ENCODE measurements at places on chromosomes 16 and 17. TPM values are rescaled to one million over a fixed set of nuclear protein-coding genes. Genes with fewer than 3 reads are reported as not detected.
A peak's percentile ranks its signal among the peaks of the same experiment; 100 is the strongest.

Gene EPX
- total RNA-seq = not detected

Gene TMEM235
- not detected for total RNA-seq

Gene EPOP
- total RNA-seq = 13.0 TPM

Gene PRSS8
- not detected for total RNA-seq

Gene NME2
- 545 TPM for total RNA-seq

Gene KRT27
- total RNA-seq = not detected

Gene MAF
- 4.1 TPM for total RNA-seq

DNA sequence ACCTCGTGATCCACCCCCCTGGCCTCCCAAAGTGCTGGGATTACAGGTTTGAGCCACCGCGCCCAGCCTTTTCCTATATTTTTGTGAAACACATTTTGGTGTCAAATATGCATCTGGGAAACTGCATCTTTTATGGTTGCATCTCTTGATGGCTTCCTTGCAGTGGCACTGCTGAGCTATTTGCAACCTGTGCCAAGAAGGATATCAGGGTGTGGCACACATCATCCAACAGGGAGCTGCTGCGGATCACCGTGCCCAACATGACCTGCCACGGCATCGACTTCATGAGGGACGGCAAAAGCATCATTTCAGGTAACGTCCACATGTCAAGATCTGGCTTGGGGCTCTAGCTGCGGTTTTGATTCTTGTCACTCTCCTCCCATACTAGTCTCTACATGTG, 16.8 kb upstream of the USP43 start:
- no peak for DNase-seq

GRCh38 chr16:54286366-54287130, at the start of gene IRX3:
Gene IRX3 (minus strand): TSS chr16:54286787. CDS start chr16:54286050, 737 bp downstream.
- peak; percentile 70 for DNase-seq

GRCh38 chr16:28186752-28187151, 25.0 kb downstream of the XPO6 start:
- DNase-seq = no peak

- no peak for DNase-seq
Measured at GRCh38 chr16:76959166-76959565, 231.8 kb upstream of the MON1B start.

DNA sequence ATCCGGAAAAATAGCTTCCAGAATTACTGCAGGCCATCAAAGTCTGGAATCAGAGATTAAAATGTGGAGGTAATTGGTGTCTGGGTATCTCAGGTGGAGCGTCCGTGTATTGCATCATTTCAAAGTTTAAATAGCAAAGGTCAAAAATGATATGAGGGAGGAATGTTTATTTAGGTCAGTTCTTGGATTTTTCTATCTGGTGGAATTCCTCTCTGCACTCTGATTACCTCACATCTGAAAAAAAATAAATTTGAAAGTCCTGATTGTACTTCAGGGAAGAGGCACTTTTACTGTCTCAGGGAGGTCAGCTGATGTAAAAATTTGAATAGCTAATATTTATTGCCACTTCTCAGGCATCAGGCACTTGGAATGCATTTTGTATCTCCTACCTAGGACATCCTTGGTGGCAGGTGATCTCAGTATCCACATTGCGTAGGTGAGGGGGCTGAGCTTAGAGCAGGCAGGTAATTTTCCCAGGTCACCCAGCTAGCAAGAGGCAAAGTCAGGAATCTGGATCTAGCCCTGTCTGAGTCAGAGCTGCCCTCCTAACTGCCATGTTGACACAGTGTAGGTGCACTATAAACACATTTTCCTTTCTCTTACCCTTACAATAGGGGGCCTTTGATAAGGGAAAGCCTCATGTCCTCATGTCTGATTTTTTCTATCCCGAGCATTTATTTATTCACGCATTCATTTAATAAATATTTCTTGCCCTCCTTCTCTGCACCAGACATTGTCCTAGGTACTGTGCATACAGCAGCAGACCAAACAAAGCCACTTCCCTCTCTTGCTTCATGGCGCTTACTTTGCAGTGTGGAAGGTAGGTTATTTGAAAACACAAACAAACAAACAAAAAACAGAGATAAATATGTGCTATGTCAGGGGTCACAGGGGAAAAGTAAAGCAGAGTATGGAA, 454.3 kb downstream of the HAPSTR1 start:
- DNase-seq = no peak

DNA sequence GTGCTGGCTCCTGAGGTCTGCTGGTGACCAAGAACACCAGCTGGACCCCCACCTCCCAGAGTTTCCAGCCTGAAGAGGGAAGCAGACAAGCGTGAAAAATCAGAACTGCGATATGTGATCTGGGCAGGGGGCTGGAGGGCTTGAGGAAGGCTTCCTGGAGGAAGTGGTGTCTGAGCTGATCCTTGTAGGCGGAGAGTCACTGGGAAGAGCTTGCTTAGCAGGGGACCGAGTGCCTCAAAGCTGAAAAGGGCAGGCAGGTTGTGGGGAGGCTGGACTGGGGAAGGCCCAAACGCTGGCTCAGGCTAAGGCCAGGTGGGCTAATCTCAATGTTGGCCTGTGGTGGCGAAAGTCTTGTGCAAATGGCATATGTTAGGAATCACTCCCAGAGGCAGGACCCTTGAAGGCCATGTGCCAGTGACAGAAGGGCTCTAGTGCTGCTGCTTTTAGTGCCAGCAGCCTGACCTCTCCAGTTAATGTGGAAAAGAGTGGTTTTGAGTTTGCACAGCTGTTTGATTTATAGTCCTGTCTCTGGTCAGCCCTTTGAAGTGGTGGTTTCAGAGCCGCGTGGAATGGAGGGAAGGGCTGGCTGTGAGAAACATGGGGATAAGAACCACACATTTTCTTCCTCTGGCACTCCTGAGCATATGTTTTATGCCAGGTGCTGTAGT, 85.3 kb upstream of the LGALS9 start:
- DNase-seq = no peak

- no peak for DNase-seq
Measured at GRCh38 chr17:42071810-42072209, 21.4 kb upstream of the C17orf113 start.

DNA sequence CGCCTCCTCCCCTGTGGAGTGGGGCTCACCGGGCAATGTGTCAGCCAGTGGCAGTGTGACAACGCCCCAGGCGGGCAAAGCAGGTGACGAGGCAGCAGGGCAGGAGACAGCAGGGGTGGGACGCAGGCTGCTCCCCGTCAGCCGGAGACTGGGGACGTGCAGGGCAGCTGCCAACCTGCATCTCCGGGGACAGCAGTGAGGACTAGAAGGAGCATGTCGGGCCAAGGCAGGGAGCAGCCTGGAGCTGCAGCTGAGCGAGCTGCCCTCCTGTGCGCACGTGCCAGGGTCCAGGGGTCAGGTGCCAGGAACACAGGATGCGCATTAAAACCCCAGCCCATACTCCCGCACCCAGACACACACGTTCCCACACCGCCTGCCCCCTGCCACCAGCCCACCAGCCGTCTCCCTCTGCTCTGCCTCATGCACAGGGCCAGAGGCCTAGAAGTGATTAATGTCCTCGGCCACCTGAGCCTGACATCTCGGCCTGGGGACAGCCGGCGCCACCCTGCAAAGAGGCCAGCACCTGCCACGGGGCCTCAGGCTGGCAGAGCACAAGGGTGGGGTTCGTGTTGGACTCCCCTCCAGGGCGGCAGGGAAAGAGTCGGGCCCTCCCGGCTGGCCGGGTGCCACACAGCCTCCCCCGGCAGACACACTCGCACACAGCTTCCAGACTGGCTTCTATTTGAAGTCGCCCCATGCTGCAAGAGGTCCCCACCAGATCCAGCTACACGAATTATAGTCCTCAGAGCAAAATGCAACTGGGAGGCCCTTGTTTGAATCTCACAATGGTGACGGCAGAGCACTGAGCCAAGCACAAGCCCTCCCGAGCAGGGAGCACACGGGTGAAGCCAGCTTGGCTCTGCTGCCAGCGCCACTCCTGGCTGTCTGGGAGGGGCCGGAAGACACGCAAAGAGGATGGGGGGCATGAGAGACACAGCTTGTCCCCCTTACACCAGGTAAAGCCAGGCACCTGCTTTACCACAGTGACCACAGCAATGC, 90.4 kb downstream of the RBFOX3 start:
- no peak for DNase-seq

DNA sequence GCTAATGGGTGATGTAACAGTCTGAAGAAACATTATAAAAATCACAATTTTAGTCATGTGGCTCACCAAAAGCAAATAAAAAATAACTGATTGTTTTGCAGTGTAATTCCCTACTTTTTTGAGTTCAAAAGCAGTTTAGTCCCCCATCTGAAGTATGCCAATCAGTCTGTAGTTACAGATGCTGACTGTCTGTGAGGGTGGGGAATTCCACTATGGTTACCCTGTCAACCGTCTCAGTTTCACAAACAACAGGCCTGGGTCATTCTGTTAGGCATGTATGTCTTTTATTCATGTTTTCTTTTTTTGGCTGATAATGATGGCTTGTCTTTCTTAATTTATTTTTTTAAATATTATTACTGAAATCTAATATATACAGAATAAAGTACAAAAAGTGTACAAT, 69.3 kb downstream of the STXBP4 start:
- no peak for DNase-seq

DNA sequence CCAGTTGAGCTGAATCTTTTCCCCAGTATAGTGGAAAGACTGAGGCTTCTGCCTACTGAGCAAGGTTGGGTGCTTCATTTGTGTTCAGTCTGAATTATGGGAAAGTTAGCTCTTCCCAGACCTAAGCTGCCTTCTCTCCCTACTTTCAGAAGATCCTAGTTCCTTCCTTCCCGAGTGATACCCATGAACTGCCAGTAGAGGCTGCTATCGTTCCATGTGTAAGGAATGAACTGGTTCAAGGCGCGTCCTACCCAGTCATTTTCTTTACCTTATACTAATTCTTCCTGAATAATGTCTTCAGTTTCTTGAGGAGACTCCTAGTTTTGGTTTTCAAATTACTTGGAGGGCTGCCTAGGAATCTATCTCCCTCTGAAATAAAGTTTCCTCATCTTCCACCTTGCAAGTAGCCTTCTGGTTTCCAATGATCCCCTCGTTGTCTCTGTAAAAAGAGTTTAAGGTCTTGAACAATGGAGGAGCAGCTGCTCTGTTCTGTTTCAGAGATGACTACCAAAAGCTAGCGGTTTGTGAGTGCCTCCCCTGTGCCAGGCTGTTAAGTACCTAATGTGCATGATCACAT, 934 bp upstream of the AOC2 start:
- DNase-seq = peak; percentile 39

- DNase-seq = no peak
Measured at GRCh38 chr16:57021757-57022156, 32.4 kb downstream of the NLRC5 start.

- no peak for DNase-seq
Measured at GRCh38 chr17:1958134-1958881, 66.8 kb downstream of the RTN4RL1 start.

DNA sequence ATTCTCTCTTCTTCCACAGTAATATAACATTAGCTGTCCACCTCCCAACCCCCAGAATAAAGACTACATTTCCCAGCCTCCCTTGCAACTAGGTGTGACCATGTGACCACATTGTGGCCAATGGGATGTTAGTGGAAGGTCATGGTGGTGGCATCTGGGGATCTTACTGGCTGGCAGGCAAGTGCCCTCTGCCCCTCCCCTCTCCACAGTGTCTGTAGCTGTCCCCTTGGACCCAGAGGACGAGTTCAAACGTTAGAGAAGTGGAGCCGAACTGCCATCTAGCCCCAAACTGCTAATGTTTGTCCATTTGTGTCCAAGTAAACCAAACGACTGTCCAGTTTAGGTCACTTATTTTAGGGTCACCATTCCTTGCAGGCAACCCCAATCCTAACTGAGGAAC, 26.6 kb upstream of the KCNG4 start:
- peak; percentile 54 for DNase-seq

DNA sequence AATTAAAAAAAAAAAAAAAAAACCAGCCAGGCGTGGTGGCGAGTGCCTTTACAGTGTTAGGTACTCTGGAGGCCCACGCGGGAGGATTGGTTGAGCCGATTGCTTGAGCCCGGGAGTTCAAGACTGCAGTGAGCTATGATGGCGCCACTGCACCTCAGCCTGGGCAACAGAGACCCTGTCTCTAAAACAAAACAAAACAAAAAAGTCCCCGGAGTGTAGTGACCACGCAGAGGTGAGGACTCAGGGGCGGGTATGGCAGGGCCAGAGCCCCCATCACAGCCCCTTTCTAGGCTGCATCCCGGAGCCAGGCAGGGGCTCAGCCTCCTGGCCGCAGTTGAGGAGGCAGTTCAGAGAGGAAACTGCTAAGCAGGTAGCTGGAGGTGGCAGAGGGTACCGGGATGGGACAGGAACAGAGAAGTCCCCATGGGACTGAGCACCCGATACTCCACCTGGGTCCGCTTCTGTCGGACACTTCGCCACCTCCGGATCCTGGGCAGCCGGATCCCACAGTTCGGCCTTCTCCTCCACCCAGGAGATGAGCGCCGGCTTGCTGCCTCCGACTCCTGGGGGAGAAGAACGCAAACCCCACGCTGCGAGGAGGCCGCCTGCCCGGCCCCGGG, 800 bp downstream of the ZNF747 start:
- no peak for DNase-seq

- DNase-seq = no peak
Measured at GRCh38 chr16:54631782-54632181, 298.9 kb upstream of the IRX5 start.

DNA sequence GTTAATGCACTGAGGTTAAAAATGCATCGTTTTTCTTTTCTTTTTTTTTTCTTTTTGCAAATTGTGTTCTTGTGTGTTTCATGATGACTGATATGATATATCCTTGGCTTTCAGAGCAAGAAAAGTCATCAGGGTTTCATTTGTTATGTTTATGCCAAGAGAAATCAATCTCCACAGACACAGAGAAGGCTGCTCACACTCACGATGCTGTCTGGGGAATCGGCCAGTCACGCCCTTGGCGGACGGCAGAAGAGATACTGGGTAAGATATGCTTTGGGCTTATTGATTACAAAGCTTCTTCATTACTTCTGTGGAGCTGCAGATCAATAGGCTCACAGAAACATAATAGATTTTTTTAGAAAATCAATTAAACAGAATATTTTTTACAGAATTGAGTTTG, 42.2 kb upstream of the TNRC6C start:
- no peak for DNase-seq

GRCh38 chr17:81345228-81346089, 49.8 kb upstream of the BAHCC1 start:
- DNase-seq = peak; percentile 66

All from neural crest cell (in vitro differentiated cells).